ENCODE measurements at places on chromosomes 7 and 10.
A peak's percentile ranks its signal among the peaks of the same experiment; 100 is the strongest.

- peak; percentile 70 for DNase-seq
Measured at GRCh38 chr10:17742918-17743317, 9.1 kb upstream of the TMEM236 start.

GRCh38 chr10:33326933-33327332 is 7.5 kb downstream of the NRP1 start:
- no peak for DNase-seq

GRCh38 chr10:33183655-33184054 is 150.8 kb downstream of the NRP1 start:
- DNase-seq = no peak

- DNase-seq = no peak
Measured at GRCh38 chr7:122166740-122167139, 22.7 kb upstream of the AASS start.

- DNase-seq = no peak
Measured at GRCh38 chr7:38195804-38196595, 18.0 kb downstream of the STARD3NL start.

- no peak for DNase-seq
Measured at GRCh38 chr7:84529480-84530205, 335.1 kb upstream of the SEMA3A start.

- DNase-seq = no peak
Measured at GRCh38 chr7:51366930-51367613, 50.5 kb upstream of the COBL start.

DNA sequence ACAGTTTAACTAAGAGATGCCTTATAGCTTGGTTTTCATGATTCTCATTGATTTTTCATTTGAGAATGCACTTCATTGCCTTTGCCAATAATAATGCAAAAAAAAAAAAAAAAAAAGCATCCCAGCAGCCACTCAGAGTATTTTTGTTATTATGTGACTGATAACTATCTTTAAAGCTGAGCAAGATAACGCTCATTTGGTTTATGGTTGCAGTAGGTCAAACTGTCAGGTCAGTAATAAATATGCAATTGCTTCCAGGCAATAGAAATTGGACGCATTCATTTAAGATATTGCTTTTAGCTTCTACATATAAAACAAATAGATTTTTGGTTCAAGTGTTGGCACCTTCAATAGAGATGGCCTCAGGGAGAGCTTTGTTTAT is 215.1 kb downstream of the PRPF18 start:
- DNase-seq = no peak

GRCh38 chr7:66399566-66399965 is 194.4 kb downstream of the TPST1 start:
- no peak for DNase-seq

- peak; percentile 58 for DNase-seq
Measured at GRCh38 chr7:44914992-44915607, 29.8 kb upstream of the PURB start.

DNA sequence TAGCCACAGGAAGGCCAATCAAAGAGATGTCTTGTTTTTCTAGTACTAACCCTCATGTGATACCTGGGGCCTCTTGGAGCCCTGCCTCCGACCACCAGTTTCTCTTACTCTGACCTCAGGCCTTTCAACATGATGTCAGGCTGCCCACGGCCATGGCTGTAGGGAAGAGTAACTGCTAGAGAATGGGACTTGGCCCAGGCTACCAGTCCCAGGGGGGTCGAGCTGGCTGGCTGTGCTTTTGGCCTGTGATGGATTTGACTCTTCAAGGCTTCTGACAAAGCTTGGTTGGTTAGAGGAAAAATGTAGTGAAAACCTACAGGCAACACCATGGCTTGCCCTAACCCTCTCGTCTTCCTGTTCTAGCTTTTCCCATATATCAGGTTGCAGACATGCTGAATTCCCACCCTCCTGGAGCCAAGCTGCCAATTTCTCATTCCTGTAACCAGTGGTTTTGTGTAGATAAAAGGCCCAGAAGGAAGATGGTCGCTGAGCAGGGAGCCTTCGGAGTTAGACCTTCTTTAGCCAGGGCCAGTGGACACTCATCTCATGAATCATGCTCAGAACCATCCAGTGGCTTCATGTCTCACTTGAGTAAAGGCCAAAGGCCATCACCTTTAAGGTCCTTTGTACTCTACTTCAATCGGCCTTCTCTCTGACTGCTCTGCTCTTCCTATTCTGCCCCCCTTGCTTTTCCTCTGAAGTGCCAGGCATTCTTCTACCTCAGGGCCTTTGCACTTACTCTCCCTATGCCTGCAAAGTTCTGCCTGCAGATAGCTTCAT is 19.7 kb downstream of the SUFU start:
- DNase-seq = no peak

DNA sequence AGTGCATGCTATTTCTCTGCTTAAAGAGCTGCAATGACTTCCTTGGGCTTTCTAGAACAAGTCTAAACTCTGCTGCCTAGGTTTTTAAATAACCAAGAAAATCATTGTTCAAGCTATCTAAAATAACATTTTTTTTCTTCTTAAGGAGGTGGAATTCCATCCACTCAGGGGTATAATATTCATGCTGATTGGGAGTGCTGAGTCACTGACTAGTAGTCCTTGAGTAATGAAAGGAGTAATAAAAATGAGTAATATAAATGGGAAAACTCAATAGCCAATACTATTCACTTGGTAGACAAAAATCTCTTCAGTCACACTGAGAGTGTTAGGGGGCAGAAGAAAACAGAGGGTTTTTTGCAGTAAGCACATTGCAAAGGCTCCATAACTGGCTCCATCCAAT is 72.0 kb downstream of the GFRA1 start:
- DNase-seq = no peak

- DNase-seq = peak; percentile 5
Measured at GRCh38 chr7:924541-925231, 29.8 kb downstream of the ADAP1 start.

GRCh38 chr10:63899673-63900300 is 378.6 kb downstream of the REEP3 start:
- DNase-seq = no peak

GRCh38 chr10:12720217-12720981 is 281.1 kb downstream of the CCDC3 start:
- DNase-seq = no peak

GRCh38 chr7:47807126-47807525 is 141.1 kb downstream of the PKD1L1 start:
- DNase-seq = no peak

DNA sequence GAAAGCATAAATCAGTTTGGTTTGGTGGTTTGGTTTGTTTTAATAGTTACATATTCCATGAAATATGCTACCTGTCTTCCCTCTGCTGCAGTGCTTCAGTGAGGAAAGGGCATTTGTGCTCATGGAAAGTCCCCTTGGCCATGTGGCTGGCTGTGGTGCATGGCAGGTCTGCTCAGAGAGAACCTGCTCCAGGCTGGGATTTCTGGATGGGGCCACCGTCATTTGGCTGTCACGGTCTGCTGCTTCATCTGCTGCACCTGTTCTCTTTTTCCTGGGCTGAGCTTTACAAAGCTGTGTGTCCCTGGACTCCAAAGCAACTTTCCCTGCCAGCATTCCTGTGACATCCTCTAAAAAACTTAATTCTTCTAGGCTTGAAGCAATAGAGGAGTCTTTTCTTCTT is 8.9 kb downstream of the CDK14 start:
- DNase-seq = no peak

DNA sequence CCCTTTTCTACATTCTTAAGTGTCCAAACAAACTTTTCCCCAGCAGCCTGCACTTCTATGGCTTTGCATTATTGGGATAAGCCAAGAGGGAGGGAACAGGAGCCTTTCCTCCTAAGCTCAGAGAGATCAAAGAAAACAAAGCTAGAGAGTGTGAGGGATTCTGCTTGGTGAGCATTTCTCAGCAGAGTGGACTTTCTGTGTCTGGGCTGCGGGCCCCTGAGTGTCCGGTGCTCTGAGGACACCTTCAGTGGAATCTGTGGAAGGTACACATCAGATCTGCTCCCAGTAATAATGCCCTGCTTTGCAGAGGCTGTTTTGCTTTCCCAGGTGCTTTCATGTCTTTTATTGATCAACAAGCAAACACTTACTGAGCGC is 50.2 kb downstream of the KCNMA1 start:
- no peak for DNase-seq

- DNase-seq = no peak
Measured at GRCh38 chr7:124914298-124914697, 15.3 kb downstream of the POT1 start.

DNA sequence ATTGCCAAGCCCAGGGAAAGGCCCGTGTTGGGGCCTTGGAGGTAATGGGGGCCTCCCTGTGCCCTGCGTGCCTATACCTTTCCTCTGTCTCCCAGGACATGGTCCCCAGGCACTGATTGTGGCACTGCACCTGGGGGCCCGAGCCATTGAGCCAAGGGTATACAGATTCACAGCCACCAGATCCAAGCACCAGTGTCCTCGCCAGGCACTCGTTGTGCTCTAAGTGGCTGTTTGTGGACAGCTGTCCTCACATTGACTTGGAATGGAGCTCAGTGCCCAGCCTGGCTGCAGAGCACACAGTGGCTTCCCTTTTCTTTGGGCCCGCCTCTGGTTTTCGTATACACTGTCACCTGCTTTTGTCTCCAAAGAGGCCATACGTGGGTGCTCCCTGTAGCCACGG is 72.0 kb upstream of the BTBD16 start:
- DNase-seq = no peak

GRCh38 chr10:63458177-63458576 is 7.6 kb downstream of the JMJD1C start:
- DNase-seq = no peak

- DNase-seq = no peak
Measured at GRCh38 chr10:72109636-72110157, 21.3 kb upstream of the SPOCK2 start.

- DNase-seq = no peak
Measured at GRCh38 chr7:98992076-98992475, 113.7 kb downstream of the TRRAP start.

DNA sequence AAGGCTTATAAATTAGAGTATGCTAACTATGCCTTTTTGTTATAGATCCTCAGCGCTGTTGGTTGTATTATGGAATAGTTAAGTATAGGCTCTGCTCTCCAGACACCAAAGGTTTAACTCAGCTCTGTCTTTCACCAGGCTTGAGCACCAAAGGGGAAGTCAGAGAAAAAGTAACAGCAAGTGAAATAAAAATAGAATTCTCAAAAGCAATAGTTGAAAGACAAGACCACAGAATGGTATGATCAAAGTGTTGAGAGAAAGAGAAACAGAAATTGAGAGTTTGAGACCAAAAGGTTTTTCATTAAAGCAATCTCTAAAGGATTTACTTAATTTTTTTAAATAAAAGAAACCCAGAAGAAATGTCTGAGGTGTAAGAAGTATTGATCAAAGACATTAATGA is 529.8 kb upstream of the C7orf33 start:
- no peak for DNase-seq

DNA sequence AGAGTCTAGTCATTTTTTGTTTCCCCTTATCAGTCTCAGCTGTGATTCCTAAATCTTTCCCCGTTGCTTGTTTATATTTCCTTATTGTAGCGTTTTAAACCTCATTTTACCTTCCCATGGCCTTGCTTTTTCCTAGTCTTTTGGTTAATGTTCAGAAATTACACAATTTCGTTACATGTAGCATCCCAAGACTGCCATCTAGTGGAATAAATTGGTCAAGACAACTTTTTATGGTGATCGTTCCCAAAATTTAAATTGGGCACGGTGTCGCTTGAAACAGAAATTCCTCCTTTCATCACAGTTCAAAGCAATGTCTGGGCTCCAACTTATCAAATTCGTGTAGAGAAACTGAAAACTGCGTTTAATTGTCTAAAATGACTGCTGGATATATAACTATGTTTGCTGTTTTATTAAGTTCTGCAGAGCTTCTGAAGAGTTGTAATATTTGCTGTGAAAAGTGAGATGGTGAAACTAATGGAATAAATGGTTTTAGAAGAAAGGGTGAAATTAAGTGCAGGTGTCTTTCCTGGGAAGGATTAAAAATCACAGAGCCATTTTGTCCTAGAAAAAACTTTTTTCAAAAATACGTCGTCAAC is 370.2 kb downstream of the PHF14 start:
- DNase-seq = no peak

DNA sequence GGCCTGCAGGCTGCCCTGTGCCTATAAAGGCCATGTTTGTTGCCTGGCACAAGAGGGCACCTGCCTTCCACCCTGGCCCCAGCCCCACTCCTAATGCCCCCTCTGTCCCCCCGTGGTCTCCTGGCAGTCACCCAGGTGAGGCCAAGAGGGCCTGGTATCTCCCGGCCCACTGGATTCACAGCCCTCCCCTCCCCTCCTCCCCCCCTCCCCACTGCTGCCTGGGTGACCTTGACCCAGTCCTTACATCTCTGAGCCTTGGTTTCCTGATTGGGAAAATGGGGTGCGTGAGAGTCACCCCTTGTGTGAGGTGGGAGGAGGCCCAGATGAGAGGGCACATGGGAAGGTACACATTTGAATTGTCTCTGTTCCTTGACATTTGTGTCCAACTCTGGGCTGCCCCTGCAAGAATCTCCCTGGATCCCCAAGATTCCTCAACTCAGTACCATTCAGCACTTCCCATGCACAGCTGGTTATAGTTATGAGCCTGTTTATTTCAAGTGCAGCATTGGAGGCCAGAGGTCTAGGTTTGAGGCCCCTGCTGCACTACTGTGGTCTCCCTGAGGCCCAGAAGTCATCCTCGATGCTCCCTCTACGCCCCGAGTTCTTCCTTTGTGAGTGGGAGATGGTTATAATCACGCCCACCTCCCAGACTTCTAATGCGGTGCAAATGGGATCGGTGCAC is 58.9 kb downstream of the TMEM270 start:
- DNase-seq = no peak

DNA sequence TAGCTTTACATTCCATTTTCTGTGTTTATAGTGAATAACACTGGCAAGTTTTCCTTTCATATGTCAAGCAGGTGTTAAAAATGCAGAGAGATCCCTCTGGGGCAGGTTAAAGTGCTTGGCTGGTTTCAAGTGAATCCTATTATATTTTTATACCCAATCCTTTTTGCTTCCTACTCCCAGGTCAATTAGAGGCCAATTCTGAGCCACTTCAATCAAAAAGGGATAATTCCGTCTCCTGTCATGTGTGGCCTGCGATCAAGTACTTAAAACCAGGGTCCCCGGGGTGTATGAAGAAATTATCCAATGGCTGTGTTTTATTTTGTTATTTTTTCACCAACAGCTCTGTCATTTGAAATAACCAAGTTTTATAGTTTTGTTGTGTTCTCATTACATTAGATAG is 313.2 kb downstream of the PRPF18 start:
- DNase-seq = no peak

DNA sequence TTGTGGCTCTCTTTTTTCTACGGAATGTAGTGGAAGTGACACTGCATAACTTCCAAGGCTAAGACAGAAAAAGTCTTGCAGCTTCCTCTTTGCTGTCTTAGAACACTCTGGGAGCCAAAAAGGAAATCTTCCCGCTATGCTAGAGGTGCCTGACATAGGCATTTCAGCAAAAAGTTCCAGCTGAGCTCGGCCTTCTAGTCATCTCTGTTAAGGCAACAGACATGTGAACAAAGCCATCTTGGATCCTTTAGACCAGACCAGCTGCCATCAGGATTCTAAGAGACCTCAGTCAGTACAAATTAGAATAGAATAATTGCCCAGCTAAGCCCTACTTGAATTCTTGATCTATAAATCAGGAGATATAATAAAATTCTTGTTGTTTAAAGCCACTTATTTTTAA is 16.3 kb upstream of the COL1A2 start:
- DNase-seq = no peak

GRCh38 chr10:99630433-99630832 is 10.2 kb upstream of the SLC25A28 start:
- DNase-seq = no peak

GRCh38 chr7:22564511-22565045 is 64.6 kb upstream of the STEAP1B start:
- peak; percentile 23 for DNase-seq
